ENCODE measurements at places on chromosomes 7 and 10.

DNA sequence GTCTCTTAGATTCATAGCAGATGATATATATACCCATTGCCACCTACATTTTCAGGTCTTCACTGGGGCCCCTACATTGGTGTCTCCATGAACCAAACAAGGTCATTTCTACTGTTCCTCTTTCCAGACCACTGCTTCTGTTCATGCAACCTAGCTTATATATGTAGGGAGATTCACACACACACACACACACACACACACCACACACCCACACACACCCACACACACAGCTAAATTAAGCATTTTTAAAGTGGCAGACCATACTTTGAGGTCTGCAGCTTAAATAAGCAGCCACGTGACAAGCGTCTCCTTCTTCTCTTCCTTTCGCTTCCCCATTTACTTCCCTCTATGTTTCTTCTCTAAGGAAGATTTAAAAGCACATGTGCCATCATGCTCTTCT, 70.0 kb upstream of the CC2D2B start:
- DNase-seq = no peak

GRCh38 chr7:131307627-131308026, 20.0 kb upstream of the MKLN1 start:
- DNase-seq = no peak

- no peak for DNase-seq
These were observed 124.5 kb downstream of the SEMA3A start for GRCh38 chr7:84069999-84070500.

DNA sequence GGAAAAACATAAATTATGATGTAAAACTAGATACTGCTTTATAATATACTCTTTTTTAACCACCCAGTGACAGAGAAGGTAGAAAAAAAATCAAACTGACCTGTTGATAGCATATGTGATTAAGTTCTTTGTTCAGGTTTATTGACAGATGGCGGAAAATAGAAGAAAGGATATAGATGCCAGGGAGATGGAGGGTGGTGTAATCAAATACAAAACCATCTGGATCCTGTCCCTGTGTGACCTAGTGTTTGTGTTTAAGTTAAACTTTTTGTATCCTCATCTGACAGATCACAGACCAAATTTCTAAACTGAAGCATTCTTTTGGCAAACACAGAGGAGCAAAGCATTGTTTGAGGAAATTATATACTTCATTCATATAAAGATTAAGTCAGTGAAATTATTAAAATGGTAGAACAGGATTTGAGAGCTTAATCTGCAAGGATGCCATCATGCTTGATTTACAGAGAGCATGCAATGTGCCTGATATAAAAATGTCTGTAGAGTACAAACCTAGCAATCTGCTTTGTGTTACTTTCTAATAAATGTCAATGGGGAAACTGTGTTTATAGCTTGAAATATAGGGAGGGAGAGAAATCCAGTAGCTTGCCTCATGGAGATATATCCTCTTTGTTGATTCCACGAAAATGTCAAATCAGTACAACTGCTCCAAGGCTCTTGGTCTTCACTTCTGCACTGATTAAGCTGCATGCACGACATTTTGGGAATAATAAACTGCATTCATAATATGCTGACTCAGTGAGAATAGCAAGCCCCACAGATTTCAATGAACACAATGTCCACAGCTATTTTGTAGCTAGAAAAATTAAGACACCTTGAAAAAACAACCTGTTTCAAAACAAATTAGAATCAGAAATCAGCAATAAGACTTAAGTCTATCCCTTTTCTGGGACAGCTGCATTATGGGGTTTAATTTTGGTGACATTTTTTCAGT, 39.0 kb downstream of the SEM1 start:
- no peak for DNase-seq

DNA sequence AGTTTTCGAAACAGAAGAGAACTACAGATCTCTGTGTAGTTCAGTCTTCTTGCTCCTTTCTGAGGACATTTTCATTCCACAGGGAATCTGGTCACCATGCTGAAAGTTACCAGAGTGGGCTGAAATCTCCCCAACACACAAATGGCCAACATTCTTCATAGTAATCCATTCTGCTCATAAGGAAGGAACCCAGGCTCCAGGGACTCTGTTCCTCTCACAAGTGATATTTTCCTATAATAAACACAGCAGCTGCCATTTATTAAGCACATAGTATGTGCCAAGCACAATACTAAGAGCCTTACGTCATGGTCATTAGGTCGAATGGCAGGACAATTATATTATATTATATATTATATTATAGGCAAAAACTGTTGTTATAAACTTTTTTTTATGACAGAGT, 109.8 kb downstream of the RAB11FIP2 start:
- no peak for DNase-seq

DNA sequence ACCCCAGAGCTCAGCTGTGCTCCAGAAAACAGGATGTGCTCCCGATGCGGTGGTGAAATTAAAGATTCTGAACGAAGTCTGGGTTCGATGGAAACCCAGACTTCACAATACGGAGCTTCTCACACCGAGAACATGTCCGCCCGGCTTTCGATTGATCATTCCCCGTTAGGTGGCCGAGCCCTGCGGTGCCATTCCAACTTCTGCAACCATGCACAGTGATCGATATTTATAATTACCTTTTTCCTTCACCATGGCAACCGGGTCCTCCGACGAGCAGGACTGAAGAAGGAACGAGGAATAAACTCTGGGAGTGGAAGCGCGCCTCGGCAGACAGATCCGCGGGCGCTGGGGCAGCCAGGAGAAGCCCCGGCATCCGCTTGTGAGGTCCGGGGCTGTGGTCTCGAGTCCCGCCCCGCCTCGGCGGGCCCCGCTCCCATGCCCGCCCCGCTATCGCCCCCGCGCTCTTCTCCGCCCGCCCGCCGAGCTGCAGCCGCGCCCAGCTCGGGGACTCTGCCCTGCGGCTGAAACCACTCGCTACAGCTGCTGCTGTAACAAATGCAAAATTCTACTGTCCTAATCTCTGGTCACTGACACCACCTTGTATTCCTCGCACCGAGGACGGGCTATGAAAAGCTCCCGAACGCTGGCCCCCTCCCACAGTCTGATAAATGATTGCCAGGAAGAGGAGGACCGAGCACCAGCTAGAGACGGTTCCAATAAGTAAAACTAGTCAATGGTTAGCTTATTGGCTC, 26.2 kb downstream of the ABLIM1 start:
- DNase-seq = peak; percentile 11

DNA sequence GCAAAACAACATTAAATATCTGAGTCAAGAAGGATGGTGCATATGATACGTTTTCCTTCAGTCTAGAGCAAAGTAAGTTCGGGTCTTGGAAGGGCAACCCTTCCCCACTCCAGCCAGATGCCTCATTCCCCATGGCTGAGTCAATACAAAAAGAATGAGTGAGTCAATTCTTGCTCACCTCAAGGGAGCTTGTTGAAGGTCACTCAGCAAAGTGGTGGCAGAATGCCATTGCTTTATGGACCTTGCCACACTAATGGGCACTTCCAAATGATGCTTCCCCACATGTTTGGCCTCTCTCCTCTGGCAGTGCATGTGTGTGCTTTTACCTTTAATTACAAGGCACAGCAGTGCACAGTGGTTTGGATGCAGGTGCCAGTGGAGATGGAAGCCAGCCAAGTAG, 296.5 kb downstream of the SORCS3 start:
- no peak for DNase-seq

DNA sequence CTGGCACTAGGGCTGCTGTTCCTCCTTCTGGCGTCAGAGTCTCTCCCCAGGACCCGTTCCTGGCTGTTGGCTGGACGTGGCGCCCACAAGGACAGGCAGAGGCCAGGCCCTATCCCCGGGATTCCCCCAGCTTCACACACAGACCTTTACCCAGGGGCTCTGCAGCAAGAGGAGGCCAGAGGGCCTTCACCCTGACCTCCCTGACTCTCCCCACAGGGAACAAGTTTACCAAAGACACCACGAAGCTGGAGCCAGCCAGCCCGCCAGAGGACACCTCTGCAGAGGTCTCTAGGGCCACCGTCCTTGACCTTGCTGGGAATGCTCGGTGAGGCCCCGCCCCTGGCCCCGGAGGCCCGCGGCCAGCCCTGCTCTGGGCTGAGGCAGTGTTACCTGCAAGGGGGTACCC, 82.2 kb downstream of the GTF2IRD1 start:
- DNase-seq = no peak

GRCh38 chr10:52923520-52923919, 150.9 kb upstream of the MBL2 start:
- DNase-seq = no peak

- no peak for DNase-seq
These were observed 25.3 kb upstream of the EPC1 start for GRCh38 chr10:32372000-32372875.

- no peak for DNase-seq
These were observed 175.5 kb downstream of the ADAM12 start for GRCh38 chr10:126212738-126213137.

- DNase-seq = no peak
These were observed 262.2 kb upstream of the AOAH start for GRCh38 chr7:36986511-36986933.

- DNase-seq = no peak
These were observed 16.8 kb downstream of the NUDT1 start for GRCh38 chr7:2258661-2259365.

GRCh38 chr10:13016426-13016825, 14.9 kb upstream of the CCDC3 start:
- no peak for DNase-seq

- no peak for DNase-seq
These were observed 121.5 kb downstream of the TNS3 start for GRCh38 chr7:47460251-47460989.

DNA sequence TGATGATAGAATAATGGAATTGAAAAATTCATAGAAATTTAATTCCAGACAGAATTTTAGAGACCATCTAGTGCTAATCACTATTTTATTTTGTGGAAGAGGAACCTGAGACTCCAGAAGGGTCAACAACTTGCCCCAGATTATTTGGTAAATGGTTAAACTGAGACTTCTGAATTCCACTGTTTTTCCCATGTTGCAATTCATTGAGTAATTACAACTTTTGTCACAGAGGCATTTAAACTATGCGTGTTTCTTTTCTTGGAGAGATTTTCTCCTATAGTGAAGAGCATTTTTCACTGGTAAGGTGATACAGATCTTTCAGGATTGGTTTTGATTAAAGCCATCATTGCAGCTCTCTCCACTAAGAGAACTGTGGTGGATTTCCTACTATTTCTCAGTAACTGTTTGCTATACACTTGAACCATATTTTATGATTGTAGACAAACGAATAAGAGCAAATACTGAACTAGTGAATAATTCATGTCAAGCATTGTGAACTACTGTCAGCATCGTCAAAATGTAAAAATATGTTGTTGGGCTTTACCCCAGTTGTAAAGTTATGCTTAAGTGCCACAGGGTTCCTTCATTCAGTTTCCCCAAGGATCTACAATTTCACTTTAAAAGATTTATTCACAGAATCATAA, 26.5 kb downstream of the LRGUK start:
- DNase-seq = no peak

DNA sequence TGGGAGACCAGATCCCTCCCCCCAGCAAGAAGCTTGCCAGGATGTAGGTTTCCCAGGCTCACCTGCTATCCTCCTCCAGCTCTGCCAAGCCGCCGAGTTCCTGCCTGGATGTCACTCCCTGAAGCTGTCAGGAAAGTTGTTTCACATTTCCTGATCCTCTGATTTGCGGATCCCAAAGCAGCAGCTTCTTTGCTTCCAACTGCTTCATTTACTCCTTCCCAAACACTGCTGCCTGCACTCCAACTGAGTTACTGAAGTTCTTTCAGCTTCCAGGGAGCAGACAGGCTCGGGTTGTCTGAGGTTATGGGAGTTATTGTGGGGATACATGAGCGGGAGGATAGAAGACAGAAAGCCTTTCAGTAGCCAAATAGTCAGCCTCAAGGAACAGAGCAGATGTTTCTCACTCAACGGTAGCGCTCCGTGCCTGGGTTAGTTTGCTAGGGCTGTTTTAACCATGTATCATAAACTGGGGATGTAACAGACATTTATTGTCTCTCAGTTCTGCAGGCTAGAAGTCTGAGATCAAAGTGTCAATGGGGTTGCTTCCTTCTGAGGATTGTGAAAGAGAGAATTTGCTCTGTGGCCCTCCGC, 516.0 kb downstream of the REEP3 start:
- no peak for DNase-seq
